ENCODE measurements at places on chromosomes 3 and 15. TPM values are rescaled to one million over a fixed set of nuclear protein-coding genes. Genes with fewer than 3 reads are reported as not detected.

Gene FHIT
- 18.8 TPM for total RNA-seq

DNA sequence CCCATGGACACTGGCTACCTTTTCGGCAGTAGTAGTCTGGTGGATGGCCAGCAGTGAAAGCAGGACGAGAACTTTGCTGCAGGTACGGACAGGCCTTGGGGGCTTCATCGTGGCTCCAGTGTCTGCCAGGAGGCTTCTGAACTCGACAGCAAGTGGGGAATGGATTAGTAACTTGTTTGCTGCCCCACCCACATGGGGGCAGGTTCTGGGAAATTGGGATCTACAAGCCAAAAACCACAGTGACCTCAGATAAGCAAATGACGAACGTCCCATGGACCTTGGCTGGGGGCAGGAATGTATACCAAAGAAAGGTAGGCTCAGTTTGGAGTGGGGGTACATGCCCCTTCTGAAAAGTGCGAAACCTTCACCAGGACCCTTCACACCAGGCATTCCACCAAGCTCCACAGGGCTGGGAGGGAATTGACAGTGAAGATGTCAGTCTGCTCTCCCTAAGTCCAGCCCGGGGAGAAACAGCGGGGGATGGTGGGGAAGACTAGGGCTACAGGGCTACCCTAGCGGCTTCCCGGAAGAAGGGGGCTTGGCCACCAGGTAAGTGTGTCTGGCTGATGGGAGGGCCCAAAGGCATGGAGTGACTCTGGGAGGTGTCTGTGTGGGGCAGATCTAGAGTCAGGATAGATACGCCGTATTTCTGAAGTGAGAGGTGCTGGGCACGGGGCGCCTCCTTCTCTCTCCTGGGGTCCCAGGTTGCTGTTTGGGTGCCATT, at the start of gene ITIH4:
TSS of gene ITIH4 (minus strand) at position 138 of the 724 bp plus-strand sequence. CDS start at position 108, 30 bp downstream.
- H3K4me3 ChIP-seq, result no peak within 1 kb of the TSS
- H3K36me3 ChIP-seq, result no peaks in the 10 kb centered on the region
- no peak for DNase-seq
- H3K27ac ChIP-seq, result no peak within 1 kb of the TSS

GRCh38 chr3:111989061-111989678, 9.6 kb upstream of the TAGLN3 start:
- peaks cover 32% of the 10 kb centered on the region for H3K4me1 ChIP-seq
- peaks cover 10% of the 10 kb centered on the region for H3K36me3 ChIP-seq
- no peak for DNase-seq
- H3K4me3 ChIP-seq, result no peak overlapping the region
- H3K27me3 ChIP-seq, result no peaks in the 10 kb centered on the region
- peak overlapping the region; percentile 66 for H3K27ac ChIP-seq

GRCh38 chr3:119098619-119099222, 47.2 kb upstream of the TEX55 start:
- no peaks in the 10 kb centered on the region for H3K4me1 ChIP-seq
- DNase-seq, result no peak
- no peaks in the 10 kb centered on the region for H3K27me3 ChIP-seq
- H3K4me3 ChIP-seq, result no peak overlapping the region
- peaks cover 2% of the 10 kb centered on the region for H3K36me3 ChIP-seq
- H3K27ac ChIP-seq, result no peak overlapping the region

DNA sequence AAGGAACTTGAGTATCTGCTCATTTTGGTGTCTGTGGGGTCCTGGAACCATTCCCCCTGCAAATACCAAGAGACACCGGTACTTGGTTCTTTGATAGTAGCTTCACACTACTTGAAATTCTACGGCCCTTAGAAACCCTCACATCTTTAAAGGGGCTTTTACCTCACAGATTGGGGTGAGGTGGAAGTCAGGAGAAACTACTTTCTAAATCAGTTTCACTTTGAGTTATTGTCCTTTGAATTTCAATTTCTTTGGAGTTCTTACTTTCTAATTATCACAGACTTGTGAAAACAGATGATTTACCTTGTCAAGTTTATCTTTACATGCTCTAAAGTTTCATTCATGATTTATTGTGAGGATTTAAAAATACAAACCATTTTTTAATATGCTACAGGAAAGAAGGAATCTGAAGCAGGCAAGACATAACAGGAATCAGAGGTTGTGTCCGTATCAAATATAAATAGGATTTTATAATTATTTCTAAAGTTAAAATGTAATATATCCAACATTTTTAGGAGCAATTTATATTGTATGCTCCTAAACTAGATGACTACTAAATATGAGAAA, 98.9 kb downstream of the NEDD4 start:
- peaks cover 12% of the 10 kb centered on the region for H3K4me1 ChIP-seq
- DNase-seq, result no peak
- no peak overlapping the region for H3K27ac ChIP-seq
- no peak overlapping the region for H3K4me3 ChIP-seq
- H3K36me3 ChIP-seq, result no peaks in the 10 kb centered on the region
- H3K27me3 ChIP-seq, result no peaks in the 10 kb centered on the region

DNA sequence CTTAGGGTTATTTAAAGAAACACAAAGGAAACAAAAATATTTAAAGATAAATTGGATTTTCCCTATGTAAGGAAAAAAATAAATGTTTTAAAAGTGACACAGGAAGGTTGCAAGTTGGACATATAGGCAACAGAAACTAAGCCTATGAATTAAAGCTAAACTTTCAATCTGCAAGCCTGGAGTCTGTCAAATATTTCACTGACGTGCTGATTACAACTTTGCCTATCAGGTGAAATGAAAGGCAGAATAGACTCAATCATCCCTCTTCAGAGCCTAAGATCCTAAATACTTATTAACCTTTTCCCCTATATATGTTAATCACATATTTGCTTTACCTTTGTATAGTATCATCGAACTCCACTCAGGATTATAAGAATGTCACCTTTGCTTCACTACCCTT, 1068.0 kb upstream of the ALCAM start:
- no peak for DNase-seq
- no peaks in the 10 kb centered on the region for H3K27me3 ChIP-seq
- H3K4me3 ChIP-seq, result no peak overlapping the region
- no peaks in the 10 kb centered on the region for H3K36me3 ChIP-seq
- H3K27ac ChIP-seq, result no peak overlapping the region
- no peaks in the 10 kb centered on the region for H3K4me1 ChIP-seq

All from T-helper 17 cell (primary cell).